ENCODE measurements at places on chromosomes 4 and X.

- DNase-seq = no peak
These were observed 271.9 kb downstream of the STIM2 start for GRCh38 chr4:27132497-27132896.

GRCh38 chr4:12041828-12042227 is 613.1 kb upstream of the HS3ST1 start:
- no peak for DNase-seq

DNA sequence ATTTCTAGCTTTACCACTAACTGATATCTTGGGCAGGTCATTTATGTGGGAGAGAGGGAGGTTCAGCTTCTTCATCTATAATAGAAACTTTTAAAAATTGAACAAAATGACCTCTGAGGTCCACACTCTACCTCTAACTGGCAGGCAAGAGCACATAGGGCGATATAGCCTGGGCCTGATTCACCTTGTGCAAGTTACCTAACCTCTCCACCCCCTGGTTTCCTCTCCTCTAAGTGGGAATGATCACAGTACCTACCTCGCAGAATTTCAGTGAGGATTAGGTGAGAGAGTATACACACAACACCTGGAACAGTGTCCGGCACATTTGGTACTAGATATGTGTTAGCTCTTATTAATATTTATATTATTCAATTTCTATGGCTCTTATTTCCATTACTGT is 15.5 kb downstream of the KLB start:
- DNase-seq = no peak

- no peak for DNase-seq
These were observed 70.8 kb downstream of the GAB1 start for GRCh38 chr4:143407474-143407873.

GRCh38 chrX:96704629-96705028 is 20.0 kb downstream of the DIAPH2 start:
- no peak for DNase-seq

DNA sequence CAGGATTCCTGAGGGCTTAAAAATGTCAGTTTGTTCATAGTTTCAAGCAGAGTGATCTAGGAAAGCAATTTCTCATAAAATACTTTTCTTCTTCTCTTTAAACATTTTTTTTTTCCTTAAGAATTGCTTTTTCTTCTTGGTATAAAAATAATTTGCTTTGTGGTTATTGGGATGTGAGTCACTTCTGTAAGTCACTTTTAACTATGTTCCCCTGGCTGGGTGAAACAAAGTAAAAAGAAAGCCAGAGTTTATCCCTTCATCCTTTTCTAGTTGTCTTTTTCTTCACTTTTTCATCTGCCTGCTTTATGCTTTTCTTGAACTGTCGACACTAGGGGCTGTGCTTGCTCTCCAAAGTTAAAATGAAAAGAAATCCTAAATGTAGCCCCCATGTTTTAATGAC is 33.5 kb downstream of the ARSJ start:
- DNase-seq = no peak

GRCh38 chr4:102299354-102300107 is 45.8 kb downstream of the SLC39A8 start:
- DNase-seq = peak; percentile 21

DNA sequence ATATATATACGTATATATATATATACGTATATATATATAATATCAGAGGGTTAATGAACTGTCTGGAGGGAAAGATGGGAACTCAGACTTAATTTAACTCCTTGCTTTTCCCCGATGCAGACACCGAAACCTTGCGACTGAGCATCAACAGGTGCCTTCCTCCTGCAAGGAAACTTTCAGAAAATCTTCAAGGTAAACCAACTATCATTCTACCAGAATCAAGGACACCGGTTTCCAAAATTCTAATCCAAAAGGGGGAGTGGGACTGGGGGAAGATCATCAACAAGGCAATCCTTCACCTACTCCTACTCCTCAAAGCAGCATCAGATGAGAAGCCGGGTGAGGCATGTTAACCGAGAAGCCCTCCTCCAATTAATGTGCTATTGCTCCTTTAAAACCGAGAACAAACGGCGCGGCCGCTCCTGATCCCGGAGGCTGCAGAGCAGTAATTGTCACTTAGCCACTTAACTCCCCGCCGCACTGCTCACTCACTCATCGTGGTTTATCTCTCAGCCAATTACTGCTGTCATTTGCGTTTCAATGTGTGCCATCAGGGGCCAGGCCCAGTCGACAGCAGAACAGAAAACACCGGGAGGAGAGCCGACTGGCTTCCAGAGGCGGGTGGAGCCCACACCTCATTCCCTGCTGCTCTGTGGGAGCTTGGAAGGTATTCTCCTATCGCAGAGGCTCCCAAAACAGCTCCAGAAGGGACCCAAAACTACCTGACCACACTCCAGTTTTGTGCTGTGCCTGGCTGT is 61.7 kb downstream of the MAML3 start:
- DNase-seq = no peak

- no peak for DNase-seq
These were observed 90.4 kb upstream of the EOLA2 start for GRCh38 chrX:150028692-150029091.

DNA sequence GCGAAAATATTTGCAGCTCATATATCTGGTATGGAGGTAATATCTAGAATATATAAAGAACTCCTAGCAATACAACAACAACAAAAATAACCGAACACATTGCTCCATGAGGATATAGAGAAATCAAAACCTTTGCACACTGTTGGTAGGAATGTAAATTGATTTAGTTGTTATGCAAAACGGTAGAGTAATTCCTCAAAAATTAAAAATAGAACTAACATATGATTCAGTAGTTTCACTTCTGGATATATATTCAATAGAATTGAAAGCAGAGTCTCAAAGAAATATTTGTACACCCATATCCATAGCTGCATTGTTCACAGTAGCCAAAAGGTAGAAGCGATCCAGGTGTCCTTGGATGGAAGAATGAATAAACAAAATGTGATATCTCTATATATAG is 203.0 kb upstream of the CNKSR2 start:
- DNase-seq = no peak

DNA sequence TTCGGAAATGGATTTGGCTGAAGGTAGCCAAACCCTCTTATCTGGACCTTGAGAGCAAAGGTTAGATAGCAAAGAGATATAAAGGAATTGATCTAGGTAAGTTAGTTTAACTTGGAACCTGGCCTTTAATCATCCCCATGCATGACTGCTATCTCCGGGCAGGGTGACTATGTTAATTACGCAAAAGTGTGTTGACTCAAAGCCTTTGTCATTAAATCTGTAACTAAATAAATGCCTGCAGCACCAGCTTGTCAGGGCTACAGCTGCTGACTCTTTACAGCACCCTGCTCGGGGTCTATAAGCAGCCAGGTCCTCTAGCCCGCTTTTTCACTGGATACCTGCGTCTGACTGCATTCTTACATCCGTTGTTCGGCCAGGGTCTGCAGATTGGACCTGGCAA is 201.7 kb downstream of the TBCK start:
- no peak for DNase-seq

DNA sequence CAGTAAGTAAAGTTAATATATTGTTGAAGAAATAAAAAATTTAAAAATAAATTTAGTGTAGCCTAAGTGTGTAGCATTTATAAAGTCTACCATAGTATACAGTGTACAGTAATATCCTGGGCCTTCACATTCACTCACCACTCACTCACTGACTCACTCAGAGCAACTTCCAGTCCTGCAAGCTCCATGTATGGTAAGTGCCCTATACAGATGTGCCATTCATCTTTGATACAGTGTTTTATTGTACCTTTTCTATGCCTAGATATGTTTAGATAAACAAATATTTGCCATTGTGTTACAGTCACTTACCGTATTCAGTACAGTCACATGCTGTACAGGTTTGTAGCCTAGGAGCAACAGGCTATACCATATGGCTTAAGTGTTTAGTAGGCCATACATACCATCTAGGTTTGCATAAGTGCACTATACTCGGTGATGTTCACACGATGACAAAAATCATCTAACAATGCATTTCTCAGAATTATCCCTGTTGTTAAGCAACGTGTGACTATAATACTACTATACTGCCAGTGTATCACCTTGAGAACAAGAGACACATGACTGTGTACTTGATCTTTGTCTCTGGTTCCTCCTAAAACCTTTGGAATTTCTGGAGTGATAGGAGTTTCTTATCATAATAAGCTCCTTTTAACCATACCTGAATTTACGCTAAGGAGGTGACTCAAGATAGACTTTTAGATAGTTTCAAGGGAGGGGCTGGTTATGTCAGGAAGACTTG is 25.8 kb upstream of the SEPTIN11 start:
- no peak for DNase-seq

- peak; percentile 64 for DNase-seq
These were observed 114.0 kb downstream of the RBM47 start for GRCh38 chr4:40515398-40516293.

GRCh38 chr4:124694306-124694705 is 18.2 kb downstream of the ANKRD50 start:
- no peak for DNase-seq

- no peak for DNase-seq
These were observed 792 bp downstream of the SLC10A4 start for GRCh38 chr4:48483777-48484493.

DNA sequence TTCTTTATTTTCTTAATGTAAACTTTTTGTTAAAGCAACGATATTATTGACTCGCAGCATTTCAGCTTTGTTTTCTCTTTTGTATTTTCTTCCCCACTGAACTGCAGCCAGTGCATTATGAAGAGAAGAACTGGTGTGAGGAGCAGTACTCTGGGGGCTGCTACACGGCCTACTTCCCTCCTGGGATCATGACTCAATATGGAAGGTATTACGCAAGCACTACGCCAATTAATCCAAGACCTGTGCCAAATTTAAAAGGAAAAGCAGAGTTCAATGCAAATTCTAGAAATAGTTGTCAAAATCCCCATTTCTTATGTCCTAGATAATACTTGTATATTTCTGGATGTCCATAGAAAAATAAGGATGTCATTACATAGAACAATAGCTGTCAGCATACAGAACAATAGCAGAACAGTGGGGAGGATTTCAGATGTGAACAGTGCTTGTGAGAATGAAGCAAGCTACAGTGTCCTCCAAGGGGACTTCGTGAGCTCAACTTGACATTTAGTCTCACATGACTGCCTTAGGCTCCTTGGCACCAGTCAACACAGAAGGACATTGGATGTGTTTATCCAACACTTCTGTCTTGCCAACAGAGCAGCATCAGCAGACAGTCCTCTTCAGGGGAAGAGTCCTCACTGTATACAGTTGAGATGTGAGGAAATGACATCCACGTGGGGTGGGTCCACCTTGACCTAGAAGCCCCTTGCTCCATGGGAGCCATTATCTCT is 85.9 kb downstream of the MAOA start:
- no peak for DNase-seq

DNA sequence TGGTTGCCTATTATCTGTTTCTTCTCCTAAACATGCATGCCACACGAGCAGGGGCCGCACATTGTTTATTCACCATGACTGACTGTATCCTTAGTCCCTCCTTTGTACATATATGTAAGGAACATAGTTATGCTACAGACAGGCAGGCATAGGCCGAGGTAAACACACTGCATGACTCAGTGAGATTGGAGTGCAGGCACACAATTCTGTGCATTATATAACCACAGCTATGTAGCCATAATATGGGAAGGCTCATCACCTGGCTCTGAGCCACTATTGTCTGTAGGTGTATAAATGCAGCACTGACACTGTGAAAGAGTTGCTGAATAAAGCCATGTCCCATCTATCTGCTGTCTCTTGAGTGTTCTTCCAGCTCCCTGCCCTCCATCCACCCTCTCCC is 431.6 kb downstream of the IDS start:
- no peak for DNase-seq

DNA sequence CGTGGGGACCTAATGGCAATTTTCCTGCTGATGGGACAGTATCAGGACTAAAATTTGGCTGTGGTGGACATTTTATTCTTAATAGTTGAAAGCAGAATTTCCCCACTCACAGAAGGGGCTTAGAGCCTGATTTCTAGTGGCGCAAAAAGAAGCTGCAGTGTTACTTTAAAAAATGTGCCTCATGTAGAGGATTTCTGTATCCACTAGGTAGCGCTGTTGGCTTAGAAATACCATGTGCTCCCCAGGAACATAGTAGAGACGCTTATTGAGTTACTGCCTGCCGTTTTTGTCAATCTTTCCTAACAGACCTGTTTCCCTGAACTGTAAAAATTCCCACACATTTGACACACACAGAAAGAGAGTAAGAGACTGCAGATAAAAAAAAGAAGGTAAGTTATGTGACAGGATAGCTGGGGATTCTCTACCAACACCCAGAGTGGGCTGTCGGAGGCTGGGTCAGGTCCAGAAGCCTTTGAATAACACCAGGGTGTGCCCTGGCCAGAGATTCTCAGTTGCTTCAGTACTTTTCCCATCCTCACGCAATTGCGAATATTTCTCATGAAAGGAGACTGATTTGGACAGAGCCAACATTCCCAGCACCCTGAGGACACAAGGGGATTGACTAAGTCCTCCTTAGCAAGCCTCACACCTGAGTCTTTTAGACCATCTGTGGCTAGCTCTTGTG is 88.4 kb downstream of the ZXDA start:
- peak; percentile 43 for DNase-seq

GRCh38 chr4:25790024-25790423 is 72.8 kb downstream of the SEL1L3 start:
- no peak for DNase-seq

- DNase-seq = no peak
These were observed 23.4 kb upstream of the PAQR3 start for GRCh38 chr4:78962597-78963115.

GRCh38 chr4:120445186-120445585 is 378.5 kb upstream of the MAD2L1 start:
- no peak for DNase-seq

- peak; percentile 13 for DNase-seq
These were observed 62.5 kb downstream of the SPIN3 start for GRCh38 chrX:56932653-56933339.

GRCh38 chr4:79362626-79363025 is 36.8 kb upstream of the NAA11 start:
- DNase-seq = no peak

DNA sequence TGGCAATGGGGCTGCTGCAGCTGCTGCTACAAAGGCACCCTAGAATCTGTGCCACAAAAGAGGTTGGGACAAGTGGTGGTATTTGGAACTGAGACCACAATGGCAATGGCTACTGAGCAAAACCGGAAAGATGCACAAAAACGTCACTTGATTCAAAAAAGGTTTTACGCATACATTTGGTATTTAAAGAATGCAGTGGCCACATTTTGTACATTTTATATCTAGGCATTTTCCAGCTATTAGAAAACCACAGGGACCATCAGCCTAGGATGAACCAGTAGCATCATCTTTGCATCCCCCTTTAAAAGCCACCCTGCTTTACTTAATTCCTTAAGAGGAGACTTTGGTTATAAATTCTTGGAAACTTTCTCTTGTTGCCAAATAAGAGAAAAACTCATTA is 104.8 kb upstream of the CXCL13 start:
- DNase-seq = no peak

- DNase-seq = no peak
These were observed 859.2 kb upstream of the PRKX start for GRCh38 chrX:4572691-4573090.

- DNase-seq = peak; percentile 0
These were observed 42.2 kb downstream of the SMIM10L2A start for GRCh38 chrX:135463937-135464336.

DNA sequence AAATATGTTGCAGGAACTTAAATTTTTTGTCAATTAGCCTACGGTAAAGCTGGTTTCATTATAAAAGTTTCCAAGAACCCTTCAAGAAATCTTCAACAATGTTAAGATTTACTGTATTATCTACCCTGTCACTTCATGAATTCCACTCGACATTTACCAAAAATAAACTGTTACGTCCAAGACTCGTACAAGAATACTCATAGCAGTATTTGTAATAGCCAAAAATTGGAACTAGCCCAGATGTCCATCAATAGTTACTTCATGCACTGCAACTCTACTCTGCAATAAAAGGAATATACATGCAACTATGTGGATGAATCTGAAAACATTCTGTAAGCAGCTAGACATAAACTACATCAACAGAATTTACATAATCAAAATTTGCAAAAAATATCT is 13.4 kb downstream of the RBMX start:
- no peak for DNase-seq

Measured in HepG2 (cell line).